ENCODE measurements at places on chromosomes 6 and 20.

GRCh38 chr20:2800521-2801285, at the start of gene CPXM1:
Gene CPXM1 (minus strand): TSS chr20:2800627. CDS start chr20:2800572, 55 bp downstream.
- DNase-seq: no peak

DNA sequence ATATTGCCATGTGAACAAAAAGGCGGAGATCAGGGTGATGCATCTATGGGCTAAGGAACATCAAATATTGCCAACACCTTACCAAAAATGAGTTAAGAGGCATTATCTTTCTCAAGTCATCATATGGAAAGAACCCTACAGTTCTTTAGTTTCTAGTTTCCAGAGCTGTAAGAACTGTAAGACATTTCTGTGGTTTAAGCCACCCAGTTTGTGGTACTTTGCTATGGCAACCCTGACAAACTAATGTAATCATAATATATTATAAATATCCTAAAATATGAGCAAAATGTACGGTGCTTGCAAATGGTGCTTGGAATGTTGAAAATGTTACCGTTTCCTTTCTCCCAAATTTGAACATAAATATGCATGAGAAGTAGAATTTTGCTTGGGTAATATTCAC, 349.6 kb downstream of the PHF3 start:
- no peak for DNase-seq

DNA sequence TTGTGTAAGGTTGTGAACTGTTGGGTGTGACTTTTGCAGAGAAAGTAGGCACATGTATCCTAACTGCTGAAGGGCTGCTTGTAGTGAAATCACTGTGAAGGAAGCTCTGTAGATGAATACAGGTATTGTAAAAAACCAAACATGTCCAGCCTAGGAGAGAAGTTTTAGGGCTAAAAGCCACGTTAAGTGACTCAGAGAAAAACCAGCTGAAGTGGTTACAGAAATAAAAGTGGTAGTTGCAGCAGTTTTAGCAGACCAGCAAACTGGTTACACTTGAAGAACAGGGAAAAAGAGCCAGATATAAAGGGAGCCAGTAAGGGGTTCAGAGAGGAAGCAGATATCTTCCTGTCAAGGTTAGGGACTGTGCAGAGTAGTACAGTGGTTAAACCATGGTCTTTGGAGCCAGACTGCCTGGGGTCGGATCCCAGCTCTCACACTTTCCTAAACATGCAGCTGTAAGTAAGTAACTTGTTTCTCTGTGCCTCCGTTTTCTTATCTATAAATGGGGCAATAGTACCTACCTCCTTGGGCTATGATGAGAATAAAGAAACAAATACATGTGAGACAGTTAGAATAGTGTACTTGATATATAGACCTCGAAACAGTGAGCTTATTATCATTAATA, 33.8 kb upstream of the RNF8 start:
- no peak for DNase-seq

DNA sequence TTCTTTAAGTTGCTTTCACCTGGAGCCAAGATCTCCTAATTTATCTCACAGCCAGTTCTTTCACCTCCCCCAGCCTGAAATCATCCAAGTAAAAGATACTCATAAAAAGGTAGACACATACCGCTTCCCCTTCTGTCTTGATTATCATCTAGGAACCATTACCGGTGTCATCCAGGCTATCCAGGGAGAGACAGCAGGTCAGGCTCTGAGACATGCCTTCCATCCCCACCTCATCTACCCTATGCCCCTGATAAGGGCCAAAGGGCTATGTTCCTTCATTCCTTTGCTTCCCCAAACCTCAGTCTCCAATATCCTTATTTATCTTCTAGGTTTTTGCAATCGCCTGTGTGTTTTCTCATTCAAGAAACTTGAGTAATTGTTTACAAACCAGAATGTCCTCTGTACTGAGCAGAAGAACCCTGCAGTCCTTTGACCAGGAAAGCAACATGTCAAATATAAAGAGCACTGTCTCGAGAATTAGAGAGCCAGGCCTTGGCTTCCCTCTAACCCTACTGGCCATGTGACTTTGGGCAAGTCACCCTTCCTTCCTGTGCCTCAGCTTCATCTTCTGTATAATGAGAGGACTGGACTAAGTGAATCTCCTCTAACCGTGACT, 41.0 kb downstream of the TNFRSF21 start:
- DNase-seq: no peak

DNA sequence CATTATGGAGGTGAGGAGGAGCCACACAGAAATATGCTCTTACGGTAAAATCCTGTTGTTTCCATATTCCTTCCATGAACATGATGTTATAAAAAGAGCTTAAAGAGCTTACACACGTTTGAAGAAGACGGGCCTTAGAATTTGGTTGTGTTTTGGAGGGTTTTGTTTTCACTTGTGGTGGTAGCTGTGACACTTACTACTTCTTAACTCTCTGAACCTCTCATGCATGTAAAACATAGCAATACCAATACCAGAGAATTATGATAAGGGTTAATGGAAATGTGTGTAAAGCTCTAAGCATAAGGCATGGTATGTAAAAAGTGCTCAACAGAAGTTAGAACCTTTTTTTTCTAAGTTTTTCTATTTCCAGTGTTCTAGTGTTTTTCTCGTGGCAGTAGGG, 256.1 kb upstream of the KCNQ5 start:
- no peak for DNase-seq

DNA sequence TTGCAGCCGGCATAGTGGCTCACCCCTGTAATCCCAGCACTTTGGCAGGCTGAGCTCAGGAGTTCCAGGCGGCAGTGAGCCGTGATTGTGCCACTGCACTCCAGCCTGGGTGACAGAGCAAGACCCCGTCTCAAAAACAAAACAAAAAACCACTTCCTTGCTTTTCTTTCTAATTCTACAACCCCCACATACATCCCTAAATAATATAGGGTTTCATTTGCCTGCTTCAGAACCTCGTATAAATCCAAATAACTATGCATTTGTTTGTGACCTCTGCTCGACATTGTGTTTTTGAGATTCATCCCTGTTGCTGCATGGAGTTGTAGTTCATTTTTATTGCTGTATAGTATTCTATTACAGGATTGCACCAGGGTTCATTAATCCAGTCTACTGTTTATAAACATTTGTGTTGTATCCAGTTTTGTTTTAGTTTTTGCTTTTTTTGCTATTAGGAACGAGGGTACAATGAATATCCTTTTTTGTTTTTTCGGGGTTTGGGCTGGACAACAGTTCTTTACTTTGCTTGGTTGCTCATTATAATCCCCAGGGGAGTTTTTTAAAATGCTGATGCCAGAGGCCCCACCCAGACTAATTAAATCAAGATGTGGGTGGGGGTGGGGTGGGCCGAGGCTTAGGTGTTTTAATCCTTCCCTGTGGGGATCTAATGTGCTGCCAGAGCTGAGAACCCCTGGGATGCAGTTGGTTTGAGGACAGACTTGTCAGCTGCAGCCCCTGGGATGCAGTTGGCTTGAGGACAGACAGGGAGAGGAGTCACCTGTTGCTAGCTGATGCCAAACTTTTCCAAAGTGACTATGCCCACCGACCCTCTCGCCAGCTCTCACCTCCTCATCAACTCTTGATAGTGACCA, 2.4 kb upstream of the SNAI1 start:
- DNase-seq: no peak

DNA sequence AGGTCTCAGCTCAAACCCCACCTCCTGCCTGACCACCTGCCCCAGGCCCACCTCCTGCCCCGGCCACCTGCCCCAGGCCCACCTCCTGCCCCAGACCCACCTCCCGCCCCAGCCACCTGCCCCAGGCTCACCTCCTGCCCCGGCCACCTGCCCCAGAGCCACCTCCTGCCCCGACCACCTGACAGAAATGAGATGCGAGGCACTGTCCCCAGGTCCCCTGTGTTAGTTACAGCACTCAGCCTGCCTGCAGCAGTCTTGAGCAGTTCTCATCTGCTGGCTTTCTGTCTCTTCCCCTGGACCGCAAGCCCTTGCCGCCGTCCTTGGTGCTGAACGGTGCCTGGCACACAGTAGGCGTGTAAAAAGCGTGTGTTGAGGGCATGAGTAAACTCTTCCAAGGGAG, 79.5 kb downstream of the CDH4 start:
- no peak for DNase-seq

DNA sequence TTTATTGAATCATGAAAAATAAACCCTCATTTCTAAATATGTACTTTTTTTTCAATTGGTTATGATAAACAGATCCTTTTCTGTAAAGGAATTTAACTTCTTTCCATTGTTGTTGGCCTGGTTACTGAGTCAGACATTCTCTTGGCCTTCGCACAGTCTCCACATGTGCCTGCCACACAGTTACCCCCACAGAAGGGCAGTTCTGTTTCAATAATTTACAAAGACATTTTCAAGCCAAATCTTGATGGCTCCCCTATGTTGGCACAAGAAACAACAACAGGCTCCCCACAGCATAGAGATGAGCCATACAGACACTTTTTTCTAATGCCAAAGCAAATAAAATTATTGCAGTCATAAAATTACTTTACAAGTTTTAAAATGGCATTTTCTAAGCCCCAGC, 55.6 kb upstream of the BEND6 start:
- DNase-seq: no peak

DNA sequence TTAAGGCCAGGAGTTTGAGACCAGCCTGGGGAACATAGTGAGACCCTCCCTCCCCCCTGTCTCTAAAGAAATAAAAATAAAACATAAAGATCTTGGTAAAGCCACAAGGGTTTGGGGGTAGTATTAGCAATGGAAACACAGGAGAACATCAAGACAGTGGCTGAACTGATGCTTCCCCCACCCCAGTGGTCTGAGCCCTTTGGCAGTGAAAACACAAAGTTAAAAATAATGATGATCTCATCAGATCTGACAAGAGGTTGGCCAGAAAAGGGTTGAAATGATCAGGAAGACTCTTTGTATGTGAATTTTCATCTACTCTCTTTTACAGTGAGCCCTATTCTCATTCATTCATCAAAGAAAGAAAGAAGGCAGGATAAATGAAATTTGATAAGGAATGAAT, 93.7 kb downstream of the KCNB1 start:
- no peak for DNase-seq
